Fibroblast of pulmonary artery (primary cell): ENCODE measurements at places on chromosomes 3 and 15.

GRCh38 chr3:158671821-158672214 lies 630 bp downstream of the LXN start:
- DNase-seq = peak; percentile 8

- no peak for DNase-seq
Measured at GRCh38 chr15:74613953-74614743, 1.5 kb upstream of the CLK3 start.

DNA sequence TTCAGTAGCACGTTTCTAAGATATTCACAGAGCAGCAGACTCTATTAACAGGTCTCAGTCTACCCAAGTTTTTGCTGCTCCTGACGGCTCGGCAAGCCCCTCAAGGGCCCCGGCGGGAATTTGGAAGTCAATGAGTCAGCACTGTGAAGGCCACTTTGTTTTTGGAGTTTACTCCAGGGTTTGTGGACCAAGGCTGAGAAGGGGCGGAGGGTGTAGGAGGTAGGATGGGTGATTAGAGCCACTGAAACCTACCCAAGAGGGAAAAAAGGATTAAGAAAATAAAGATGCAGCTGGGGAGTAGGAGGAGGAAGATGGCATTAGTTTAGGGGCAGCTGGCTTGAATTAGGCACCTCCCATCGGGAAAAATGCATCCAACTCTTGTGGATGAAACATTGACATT lies 87.6 kb downstream of the BDH1 start:
- DNase-seq = no peak

DNA sequence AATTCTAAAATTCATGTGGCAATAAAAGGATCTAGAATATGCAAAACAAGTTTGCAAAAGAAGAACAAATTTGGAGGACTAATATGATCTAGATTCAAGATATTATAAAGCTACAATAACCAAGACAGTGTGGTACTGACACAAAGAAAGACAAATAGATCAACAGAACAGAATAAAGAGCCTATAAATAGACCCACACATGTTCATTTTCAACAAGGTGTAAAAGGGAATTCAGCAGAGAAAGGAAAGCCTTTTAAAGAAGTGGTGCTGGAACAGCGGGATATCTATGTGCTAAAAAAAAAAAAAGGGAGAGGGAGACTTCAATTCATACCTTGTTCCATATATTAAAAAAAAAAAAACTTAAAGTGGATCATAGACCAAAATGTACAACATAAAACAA lies 149.0 kb downstream of the WDR76 start:
- no peak for DNase-seq

GRCh38 chr3:186788482-186789370 lies 5.3 kb downstream of the EIF4A2 start:
- DNase-seq = peak; percentile 4

GRCh38 chr3:139679220-139679775 lies 1.5 kb upstream of the NMNAT3 start:
- no peak for DNase-seq
